ENCODE measurements at places on chromosomes 4 and X.

- no peak for DNase-seq
These were observed 4.6 kb downstream of the HMX1 start for GRCh38 chr4:8866828-8867623.

GRCh38 chrX:109920325-109920724 lies 82.6 kb upstream of the TMEM164 start:
- no peak for DNase-seq

GRCh38 chr4:19850909-19851308 lies 400.8 kb upstream of the SLIT2 start:
- DNase-seq, result no peak

DNA sequence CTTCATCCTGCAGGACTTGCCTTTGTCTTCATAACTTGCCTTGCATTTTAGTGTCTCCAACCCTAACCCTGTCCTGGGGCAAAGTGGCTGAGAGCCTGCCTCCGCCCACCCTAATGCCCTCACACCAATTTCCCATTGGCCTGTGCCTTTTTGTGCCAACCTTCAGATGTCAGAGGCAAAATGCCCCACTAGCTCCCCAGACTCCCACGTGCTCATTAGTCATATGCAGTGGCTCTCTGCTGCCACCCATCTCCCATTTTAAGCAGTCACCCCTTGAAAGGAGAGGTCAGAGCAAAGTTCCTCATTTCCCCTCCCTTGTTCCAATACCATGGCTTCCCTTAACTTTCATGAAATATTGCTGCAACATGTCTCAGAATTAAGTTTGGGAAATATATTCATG lies 74.8 kb upstream of the PASD1 start:
- DNase-seq, result no peak

- DNase-seq, result no peak
These were observed 370.8 kb upstream of the DIPK2B start for GRCh38 chrX:45571453-45571852.

- no peak for DNase-seq
These were observed 83.8 kb downstream of the STOX2 start for GRCh38 chr4:183988874-183989273.

- no peak for DNase-seq
These were observed 31.8 kb upstream of the MTM1 start for GRCh38 chrX:150536455-150537116.
